ENCODE measurements at places on chromosomes 3 and 15. TPM values are rescaled to one million over a fixed set of nuclear protein-coding genes. Genes with fewer than 3 reads are reported as not detected.

Gene UBE2Q2
- total RNA-seq: 20.7 TPM

Gene CSTA
- total RNA-seq: not detected

Gene TUSC7
- not detected for total RNA-seq

Gene LEKR1
- total RNA-seq: 1.0 TPM

Gene ARGFX
- not detected for total RNA-seq

Gene RLBP1
- total RNA-seq: not detected

Gene KIF23
- 56.2 TPM for total RNA-seq

Gene PPP1R14D
- not detected for total RNA-seq

DNA sequence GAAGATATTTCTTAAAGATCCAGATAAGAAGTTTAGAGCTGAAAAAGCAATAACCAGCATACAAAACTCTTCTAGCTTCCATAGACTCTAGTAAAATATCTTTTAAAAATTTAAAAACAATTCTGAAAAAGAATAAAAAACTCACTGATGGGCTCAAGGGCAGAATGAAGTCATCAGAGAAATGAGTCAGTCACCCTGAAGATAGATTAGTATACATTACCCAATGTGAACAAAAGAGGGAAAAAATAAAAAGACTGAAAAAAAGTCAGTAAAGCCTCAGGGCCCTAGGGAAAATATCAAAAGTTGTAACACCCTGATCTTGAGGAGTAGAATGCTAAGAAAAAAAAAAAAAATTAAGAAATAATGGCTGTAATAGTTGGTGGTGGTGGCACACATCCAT lies 11.4 kb downstream of the DET1 start:
- H3K4me1 ChIP-seq: no peaks in the 10 kb centered on the region
- H3K4me3 ChIP-seq: no peak overlapping the region
- no peaks in the 10 kb centered on the region for H3K27me3 ChIP-seq

DNA sequence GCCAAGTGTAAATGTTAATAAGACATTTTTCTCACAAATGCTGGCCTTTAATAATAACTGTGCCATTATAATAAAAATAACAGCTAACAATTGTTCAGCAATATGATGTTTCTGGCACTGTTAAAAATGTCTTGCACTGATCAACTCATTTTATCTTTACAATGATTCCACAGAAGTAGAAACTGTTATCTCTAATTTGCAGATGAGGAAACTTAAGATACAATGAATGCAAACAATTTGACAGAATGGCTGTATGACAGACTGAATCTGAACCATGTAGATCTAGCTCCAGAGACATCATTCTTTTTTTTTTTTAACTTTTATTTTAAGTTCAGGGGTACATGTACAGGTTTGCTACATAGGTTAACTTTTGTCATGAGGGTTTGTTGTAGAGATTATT lies 755.0 kb downstream of the TBL1XR1 start:
- DNase-seq: no peak
- no peak overlapping the region for H3K4me3 ChIP-seq
- no peaks in the 10 kb centered on the region for H3K4me1 ChIP-seq
- no peaks in the 10 kb centered on the region for H3K36me3 ChIP-seq

- no peak for DNase-seq
- no peaks in the 10 kb centered on the region for H3K4me1 ChIP-seq
- peaks cover 5% of the 10 kb centered on the region for H3K27me3 ChIP-seq
- H3K27ac ChIP-seq: no peak overlapping the region
Measured at GRCh38 chr3:134004841-134005240, 24.9 kb downstream of the SLCO2A1 start.

DNA sequence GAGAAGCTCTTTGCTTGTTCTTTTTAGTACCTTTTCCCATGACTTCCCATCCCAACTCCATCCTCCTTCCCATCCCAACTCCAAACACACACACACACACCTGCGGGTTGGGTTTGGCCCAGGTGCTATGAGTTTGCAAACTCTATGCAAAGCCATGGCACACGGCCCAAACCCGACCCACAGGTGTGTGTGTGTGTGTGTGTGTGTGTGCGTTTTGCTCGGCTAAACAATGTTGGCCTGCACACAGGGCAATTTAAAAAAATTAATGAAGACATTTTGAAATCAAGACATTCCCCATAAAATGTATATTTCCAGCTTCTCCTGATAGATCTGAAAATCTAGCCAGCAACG lies 103.7 kb upstream of the TLE3 start:
- no peak overlapping the region for H3K4me3 ChIP-seq
- no peaks in the 10 kb centered on the region for H3K27me3 ChIP-seq
- H3K36me3 ChIP-seq: no peaks in the 10 kb centered on the region
- no peaks in the 10 kb centered on the region for H3K4me1 ChIP-seq
- DNase-seq: no peak

All from activated T-cell treated with anti-CD3 and anti-CD28 coated beads, Interleukin-2, amount 50 U/mL, for 72 hours (primary cell).